ENCODE measurements at places on chromosomes 12 and 14.

- no peak for DNase-seq
These were observed 180.6 kb upstream of the PRMT8 start for GRCh38 chr12:3310271-3311026.

GRCh38 chr12:106481246-106481645, 101.6 kb upstream of the RFX4 start:
- no peak for DNase-seq

DNA sequence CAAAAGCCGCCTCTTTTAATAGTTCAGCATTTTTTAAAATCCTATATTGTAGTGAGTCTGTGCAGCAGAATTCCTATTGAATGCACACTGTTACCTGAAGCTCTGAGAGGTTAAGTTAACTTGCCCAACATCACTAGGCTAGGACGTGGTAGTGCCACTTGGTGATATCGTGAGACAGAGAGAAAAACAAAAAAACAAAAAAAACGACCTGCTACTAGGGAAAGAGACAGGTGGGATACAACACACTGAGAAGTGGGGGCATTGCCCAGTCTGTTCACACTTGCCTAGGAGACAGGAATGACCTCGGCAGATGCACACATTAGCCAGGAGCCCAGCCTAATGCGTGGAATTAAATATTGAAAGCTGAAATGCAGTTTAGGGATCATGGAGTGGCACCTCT, 129.7 kb upstream of the CCND2 start:
- DNase-seq, result no peak

DNA sequence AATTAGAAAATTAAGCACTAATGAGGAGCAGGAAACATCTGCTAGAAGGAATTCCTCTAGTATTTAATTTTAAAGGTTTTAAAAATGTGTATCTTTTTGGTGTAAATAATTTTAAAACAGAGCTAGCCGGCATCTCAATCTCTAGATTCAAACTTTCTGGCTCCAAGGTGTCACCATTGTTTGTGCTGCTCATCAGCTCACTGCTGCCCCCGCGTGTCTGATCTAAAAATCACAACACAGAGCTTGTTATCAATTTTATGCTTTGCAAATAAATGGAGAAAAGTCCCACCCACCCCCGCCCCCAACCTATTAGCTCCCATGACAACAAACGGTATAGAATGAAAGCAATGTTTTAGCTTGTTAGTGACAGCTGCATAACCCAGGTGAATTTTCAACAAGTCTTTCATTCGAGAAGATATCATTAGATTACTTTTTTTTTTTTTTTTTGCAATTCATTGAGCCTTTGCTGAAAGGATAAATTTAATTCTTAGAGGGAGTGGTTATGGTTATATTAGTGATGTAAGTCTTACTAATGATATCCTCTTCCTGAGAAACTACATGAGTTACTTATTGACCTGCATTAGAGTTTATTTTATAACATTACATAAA, 11.3 kb upstream of the ABHD12B start:
- DNase-seq, result peak; percentile 83

GRCh38 chr14:71487449-71487848, 444.8 kb upstream of the RGS6 start:
- no peak for DNase-seq

DNA sequence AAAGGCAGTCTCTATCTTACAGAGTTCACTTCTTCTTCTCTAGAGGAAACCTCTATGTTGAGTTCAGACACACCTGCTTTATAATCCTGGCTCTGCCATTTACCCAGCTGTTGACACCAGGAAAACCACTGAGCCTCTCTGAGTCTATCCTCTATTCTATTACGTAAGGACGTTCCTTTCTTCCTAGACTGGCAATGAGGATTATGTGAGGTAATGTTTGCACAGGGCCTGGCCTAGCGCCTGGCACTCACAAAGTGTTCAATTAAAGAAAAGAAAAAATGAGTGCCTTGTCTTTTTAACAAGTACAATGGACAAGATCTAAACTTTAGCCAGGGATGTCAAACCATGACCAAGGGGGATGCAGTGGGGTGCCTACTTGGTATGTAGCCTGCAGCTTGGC, 641.9 kb upstream of the TBX3 start:
- DNase-seq, result peak; percentile 27

- DNase-seq, result no peak
These were observed 197.0 kb downstream of the CCER1 start for GRCh38 chr12:90757957-90758356.
